CD4-positive, alpha-beta T cell treated with Interleukin-17A for 4 hours (primary cell): ENCODE measurements at places on chromosomes 3 and 15.

DNA sequence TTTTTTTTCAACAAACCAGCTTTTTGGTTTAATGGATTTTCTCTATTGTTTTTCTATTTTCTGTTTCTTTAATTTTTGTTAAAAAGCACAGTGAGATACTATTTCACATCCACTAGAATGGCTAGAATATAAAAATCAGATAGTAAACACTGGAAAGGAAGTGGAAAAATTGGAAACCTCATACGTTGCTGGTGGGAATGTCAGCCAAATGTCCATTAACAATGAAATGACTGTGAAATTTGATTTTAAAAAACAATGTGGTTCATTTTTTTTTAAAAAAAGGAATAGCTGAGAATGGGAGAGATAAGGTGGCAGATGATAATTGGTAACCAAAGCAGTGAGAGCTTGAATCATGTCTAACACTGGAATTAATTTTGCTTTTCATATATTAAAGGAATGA lies 19.9 kb downstream of the NR2C2 start:
- DNase-seq, result no peak

DNA sequence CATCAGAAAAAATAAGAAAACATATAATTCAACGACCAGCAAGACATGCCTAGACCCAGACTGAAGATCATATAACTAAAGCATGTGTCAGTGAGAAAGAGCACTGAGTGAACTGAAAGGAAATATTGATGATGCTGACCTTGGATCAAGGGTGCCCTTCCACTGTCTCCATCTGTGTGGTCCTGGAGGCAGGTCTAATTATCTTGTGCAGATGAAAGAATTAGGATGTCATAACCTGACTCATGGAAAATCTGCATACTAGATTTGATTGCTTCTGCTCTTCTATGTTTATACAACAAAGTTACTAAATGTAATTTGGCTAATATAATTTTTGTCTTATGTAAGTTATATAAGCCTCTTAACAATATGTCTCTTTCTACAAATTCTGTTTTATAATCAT lies 264.6 kb upstream of the TGFBR2 start:
- DNase-seq, result no peak

DNA sequence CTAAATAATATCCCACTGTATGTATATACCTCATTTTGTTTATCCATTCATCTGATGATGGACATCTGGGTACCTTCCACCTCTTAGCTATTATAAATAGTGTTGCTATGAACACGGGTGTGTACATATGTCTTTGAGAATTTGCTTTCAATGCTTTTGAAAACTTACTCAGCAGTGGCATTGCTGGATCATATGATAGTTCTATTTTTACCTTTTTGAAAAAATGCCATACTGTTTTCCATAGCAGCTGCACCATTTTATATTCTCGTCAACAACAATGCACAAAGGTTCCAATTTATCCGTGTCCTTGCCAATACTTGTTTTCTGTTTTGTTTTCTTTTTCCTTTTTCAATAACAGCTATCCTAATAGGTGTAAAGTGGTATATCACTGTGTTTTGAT lies 77.1 kb downstream of the PEAK1 start:
- DNase-seq, result no peak

DNA sequence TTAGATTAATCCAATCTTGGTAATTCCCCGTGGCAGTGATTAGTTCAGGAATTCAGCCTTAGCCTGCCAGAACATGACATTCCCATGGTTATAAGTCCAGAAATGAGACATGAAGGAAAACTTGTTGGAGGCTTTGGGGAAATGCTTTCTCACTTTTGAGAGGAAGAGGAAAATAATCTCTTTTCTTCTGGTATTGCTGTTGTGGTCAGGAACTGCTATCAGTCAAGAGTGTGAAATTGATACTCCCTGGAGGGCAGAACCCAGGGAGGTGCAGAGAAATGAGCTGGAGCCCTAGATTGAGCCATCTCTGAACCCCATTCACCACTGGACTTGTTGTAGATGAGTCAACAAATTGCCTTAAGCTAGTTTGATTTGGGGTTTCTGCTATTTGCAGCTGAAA lies 38.6 kb upstream of the APH1B start:
- no peak for DNase-seq

DNA sequence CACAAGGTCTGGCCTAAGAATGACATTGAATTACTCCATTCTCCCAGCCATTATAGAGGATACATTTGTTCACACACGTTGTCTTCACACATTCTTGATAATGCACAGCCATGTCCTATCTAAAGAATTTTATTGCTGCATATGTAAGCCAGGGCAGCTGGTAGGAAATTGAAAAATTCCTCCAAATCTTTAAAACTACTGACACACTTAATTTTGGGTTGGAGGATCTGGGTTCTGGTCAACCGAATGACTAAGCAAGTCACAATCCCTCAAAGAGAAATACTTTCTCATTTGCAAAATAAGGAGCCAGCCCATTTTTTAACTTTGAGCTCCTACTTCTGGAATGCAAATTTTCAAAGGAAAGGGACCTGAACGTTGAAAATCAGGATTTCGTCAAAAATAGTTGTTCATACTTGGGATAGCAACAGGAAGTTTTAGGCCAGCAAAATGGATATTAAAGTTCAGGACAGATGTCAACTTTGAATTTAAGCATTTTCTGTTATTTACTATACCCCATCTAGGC lies 638.3 kb downstream of the NTRK3 start:
- no peak for DNase-seq

GRCh38 chr3:49992326-49992725 lies 52.4 kb downstream of the RBM6 start:
- no peak for DNase-seq
